ENCODE measurements at places on chromosomes 4 and X. TPM values are rescaled to one million over a fixed set of nuclear protein-coding genes. Genes with fewer than 3 reads are reported as not detected.

The ATP1B4 gene
- not detected for total RNA-seq

The DDIT4L gene
- total RNA-seq: 0.19 TPM

The IL15 gene
- total RNA-seq: 4.5 TPM

The CPE gene
- total RNA-seq: not detected

The DDX60 gene
- total RNA-seq: 141 TPM

Measured in activated naive CD8-positive, alpha-beta T cell treated with anti-CD3 and anti-CD28 coated beads, Interleukin-2, amount 10 ng/mL, durations not matched to agents 7 days and 5 days (primary cell).